T-helper 17 cell (primary cell): ENCODE measurements at places on chromosomes 1 and 21.

- no peak for DNase-seq
Observed at GRCh38 chr21:26759731-26760130, 85.5 kb downstream of the ADAMTS1 start.

DNA sequence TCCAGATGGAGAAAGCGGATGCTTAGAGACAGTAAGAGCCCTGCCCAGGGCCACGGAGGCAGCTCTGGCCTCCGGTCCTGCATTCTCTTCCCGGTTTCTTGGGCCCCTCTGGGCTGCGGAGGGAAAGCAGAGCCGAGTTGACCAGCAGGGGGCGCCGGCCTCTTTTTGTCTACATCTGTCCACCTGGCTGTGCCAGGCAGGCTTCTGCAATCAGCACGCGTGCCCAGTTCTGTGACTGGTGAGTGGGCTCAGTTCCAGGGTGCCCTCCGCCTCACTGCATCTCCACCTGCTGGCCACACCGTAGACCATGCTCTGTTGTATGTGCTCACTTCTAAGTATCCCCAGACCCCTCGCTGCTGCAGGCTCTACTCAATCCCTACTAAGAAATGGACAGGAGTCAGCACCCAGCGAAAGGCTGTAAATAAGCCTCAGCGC, 6.7 kb upstream of the HUNK start:
- peak; percentile 30 for DNase-seq

DNA sequence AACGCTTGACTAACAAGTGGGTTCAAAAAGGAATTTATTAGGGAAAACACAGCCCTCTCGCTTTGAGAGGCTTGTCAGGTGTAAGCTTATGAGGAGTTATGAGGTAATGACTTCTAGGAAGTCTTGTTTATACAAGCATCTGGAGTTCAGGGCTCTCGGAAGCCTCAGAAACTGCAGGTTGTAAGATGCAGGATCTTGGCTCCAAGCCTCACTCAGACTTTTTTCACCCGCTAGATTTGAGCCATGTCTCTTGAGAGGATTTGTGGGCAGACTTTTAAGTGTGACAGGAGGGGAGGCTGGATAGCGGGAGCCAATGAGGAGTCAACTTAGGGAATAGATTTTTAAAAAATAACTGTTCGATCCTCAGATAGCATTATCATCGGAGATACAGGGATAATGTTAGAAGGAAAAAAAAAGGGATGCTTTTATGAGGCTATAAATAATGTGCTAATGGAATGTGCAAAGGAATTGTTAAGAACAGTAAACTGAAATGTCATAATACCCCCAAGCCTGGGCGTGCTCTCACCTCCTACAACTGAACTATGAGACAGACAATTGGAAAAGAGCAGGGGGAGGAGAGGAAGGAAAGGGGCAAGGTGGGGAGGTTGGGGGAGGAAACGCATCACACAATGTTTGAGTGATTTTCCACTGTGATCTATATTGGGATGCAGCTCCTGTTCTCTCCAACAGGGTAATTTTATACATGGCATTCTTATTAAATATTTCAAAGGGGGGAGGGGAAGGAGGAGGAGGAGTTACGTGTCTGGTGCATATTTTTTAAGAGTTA, 107.4 kb upstream of the ESRRG start:
- DNase-seq, result no peak

GRCh38 chr1:6982860-6983259, 197.6 kb downstream of the CAMTA1 start:
- DNase-seq, result no peak

- DNase-seq, result no peak
Observed at GRCh38 chr1:154574716-154575115, 7.1 kb downstream of the CHRNB2 start.

- DNase-seq, result no peak
Observed at GRCh38 chr1:20555025-20555757, 2.8 kb downstream of the FAM43B start.

DNA sequence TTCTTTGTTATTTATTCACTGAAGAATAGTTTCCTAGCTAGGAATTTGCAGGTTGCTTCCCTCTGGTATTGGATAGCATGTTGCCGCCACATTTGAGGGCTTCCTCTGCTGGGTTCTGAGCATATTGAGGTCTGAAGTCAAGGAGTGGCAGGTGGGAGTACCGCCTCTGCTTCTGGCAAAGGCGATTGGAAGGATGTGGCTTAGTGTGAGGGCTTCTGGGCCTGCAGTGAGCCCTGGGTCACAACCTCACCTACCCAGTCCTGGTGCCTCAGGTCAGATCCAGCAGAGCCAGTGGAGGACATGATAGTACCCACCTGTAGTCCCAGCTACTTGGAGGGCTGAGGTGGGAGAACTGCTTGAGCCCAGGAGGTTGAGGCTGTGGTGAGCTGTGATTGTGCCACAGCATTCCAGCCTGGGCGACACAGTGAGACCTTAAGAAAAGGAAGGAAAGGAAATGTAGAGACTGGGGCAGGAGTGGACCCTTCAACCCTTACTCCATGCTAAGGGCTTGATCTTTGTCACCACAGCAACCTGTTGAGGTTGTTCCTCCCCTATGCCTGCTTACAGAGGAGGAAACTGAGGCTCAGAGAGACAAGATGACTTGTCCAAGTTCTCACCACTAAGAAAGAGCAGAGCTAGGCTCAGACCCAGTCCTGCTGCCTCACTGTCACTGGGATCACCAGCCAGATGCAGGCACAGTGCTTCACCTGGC, 22.8 kb downstream of the A3GALT2 start:
- DNase-seq, result no peak
